Activated CD4-positive, alpha-beta T cell treated with anti-CD3 and anti-CD28 coated beads for 4 hours (primary cell): ENCODE measurements at places on chromosomes 2 and 18.

GRCh38 chr18:41199212-41199611 is 755.8 kb upstream of the PIK3C3 start:
- DNase-seq, result no peak

GRCh38 chr2:74020702-74021406 is 36.1 kb downstream of the TET3 start:
- DNase-seq, result no peak

GRCh38 chr2:225037415-225038230 is 4.6 kb downstream of the DOCK10 start:
- no peak for DNase-seq

- DNase-seq, result no peak
These were observed 49.6 kb downstream of the IL1R2 start for GRCh38 chr2:102041351-102041750.

GRCh38 chr2:237669628-237670392 is 42.4 kb downstream of the LRRFIP1 start:
- no peak for DNase-seq
